ENCODE measurements at places on chromosomes 13 and 19.

DNA sequence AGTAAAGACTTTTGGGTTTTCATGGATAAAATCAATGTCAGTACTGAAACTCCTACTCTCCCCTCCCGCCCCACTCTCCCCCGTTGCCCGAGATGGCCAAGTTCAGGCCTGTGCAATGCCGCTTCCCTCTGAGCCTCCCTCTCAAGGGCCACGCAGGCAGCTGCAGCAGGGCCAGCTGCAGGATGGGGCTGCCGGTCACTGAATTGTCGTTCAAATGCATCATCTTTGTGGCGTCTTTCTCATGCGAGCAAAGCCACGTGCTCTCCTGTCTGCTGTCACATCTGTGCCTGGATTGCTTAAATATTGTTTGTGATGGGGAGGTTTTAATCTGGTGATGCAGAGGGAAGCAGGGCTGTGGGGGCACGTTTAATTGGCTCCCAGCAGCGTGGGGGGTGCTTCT, 26.6 kb downstream of the SHISA2 start:
- no peak for DNase-seq

DNA sequence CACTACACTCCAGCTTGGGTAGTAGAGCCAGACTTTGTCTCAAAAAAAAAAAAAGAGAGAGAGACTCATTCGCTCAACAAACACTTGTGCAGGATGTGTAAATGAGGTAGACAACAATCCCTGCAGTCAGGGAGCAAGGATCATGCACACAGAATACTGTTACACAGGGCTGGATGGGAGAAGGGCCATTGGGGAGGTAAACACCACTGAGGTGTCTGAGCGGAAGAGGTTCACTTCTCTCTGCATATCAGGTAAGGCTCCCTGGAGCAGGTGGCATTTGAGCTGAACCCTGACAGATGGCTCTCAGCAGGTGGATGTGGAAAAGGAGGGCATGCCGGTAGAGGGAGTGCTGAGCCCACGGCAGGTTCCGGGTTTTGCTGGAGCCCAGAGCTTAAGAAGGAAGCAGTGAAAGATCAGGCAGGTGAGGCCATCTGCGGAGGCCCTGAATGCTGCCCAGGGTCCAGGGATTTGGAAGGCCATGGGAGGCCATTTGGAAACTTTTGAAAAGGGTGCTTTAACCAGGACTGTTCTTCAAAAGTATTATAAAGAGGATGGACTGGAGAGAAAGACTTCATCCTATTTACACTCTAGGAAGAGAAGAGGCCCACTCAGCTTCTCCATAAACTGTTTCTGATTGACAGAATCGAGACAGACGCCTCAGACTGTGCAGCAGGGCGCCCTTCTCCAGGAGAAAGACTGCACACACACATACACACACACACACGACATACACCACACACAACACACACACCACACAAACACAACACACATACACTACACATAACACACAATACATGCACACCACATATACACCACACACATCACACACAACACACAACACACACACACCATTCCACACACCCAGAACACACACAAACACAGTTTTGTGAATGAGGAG, 199.4 kb downstream of the USP12 start:
- peak; percentile 70 for DNase-seq

DNA sequence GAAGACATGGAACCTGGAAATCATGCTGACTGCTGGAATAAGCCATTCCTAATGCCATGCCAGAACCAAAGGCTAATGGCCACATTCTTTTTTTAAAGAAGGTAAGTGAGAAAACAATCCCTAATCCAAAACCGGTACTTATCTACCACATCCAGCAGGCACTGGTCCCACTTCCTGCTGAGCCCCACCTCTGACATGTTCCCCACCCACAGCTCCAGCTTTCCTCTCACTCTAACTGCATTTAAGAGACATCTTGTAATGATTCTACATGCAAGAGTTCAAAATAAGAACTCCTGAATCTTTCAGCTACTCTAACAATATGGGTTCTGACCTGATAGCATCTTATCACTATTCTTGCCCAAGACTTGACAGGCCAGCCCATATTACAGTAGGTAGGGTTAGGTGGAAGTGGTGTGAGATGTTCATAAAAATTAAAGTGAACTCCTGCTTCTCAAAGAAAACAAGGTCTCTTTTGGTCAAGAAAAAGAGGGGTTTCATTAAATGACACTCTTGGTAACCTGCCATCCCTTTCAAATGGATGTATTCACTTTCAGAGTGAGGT, 41.9 kb downstream of the N4BP2L2 start:
- peak; percentile 37 for DNase-seq

DNA sequence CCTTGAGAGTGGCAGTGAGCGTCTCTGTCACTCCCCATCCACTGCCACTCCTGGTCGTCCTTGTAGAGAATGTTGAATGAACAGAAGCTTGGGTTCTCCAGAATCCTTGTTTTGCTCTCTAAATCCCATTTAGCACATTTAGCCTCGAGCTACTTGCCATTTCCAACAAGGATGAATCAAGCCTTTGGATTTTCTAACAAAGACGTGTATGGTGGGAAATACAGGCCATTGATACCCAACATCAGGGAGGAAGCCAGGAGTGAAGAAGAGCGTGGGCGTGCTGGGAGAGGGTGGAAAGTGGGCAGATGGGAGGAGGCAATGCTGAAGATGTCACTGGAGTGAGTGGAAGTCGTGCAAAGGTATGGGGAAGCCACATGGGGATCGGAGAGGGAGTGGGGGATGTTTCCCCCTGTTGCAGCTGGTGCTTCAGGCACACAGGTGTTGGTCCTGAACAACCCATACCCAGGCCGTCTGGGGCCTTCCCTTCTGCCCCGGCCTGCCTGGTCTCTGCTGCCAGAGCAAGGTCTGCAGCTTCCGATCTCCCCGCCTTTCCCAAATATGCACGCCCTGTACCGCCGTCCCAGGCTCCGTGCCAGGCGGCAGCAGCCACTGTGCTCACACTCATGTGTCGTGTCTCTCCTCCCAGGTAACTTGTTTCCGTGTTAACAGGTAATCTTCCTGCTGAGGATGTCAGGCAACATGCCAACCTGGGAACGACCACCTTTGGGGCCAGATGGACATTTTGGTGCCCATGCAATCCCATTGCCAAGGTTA, 48.7 kb downstream of the ZIC5 start:
- DNase-seq = no peak
